ENCODE measurements at places on chromosomes 5 and 9. TPM values are rescaled to one million over a fixed set of nuclear protein-coding genes. Genes with fewer than 3 reads are reported as not detected.

Gene ADAMTS19
- 45.3 TPM for total RNA-seq

Gene RNF208
- total RNA-seq, result 0.20 TPM

Gene COQ4
- total RNA-seq, result 18.2 TPM

Gene NR6A1
- total RNA-seq, result 0.99 TPM

Gene FOXD4L3
- total RNA-seq, result not detected
